ENCODE measurements at places on chromosomes 6 and 20.

DNA sequence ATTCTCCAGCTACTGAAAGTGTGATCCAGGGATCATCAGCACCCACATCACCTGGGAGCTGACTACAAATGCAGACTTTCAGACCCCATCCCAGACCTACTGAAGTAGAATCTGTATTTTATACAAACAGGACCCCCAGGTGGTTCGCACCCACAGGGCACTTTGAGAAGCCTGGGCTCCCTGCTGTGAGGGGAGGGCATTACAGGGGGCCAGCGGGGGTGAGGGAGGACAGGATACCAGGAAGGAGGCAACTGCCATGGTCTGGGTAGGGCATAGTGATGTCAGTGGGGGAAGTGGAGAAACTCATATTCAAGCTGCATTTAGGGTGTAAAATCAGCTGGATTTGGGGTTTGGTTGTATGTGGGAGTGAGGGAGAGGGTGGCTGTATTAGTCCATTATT is 2.0 kb upstream of the ADA start:
- DNase-seq, result no peak

DNA sequence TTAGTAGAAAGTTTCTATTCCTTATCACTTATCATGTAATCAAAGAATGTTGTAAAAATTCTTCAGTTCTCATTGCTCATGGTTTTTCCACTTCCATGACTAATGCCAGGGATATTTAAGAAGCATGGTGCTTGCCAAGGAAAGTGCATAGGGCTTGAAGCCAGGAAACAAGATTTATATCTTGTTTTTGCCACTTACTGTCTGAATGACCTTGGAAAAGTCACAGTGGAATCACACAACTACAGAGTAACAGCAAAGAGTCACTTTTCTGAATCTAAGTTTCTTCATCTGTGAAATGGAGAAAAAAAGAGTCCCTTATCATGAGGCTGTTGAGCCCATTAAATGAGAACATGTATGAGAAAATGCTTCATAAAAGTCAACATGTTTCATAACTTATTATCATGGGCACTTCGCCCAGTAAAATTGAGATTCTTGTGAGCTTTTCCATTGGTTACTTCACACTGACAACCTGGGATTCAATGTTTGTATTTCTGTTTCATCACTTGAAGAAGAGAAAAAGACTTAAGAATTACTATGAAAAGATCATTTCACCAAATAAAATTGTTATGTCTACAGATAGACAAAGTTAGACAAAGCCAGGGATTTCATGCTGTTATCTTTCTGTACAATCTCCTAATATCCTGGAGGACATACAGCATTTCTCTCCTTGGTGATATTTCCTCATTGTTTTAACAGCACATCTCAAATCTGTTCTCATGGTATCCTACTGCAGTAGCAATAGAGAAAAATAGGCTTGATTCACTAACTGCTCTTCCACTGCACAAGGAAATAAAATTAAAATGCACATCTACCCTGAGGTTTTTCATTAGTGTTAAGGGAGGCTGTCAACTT is 7.6 kb upstream of the BMP5 start:
- no peak for DNase-seq

GRCh38 chr20:6703656-6704055 is 63.8 kb upstream of the BMP2 start:
- no peak for DNase-seq

GRCh38 chr6:76633259-76633658 is 560.8 kb upstream of the IMPG1 start:
- no peak for DNase-seq

DNA sequence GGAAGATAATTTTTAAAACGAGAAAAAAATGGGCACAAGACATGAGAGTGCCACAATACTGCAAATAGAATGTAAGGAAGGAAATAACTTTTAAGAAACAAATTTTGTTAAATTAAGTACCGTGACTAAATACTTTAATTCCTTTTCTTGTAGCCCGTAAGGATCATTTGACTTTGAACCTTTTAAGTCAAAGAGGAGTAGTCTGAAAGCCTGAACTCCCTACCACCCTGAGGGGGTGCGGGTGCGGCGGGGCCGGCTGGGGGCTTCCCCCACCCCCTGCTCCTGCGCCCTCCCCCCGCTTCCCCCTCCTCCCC is 231 bp upstream of the PHACTR2 start:
- no peak for DNase-seq

DNA sequence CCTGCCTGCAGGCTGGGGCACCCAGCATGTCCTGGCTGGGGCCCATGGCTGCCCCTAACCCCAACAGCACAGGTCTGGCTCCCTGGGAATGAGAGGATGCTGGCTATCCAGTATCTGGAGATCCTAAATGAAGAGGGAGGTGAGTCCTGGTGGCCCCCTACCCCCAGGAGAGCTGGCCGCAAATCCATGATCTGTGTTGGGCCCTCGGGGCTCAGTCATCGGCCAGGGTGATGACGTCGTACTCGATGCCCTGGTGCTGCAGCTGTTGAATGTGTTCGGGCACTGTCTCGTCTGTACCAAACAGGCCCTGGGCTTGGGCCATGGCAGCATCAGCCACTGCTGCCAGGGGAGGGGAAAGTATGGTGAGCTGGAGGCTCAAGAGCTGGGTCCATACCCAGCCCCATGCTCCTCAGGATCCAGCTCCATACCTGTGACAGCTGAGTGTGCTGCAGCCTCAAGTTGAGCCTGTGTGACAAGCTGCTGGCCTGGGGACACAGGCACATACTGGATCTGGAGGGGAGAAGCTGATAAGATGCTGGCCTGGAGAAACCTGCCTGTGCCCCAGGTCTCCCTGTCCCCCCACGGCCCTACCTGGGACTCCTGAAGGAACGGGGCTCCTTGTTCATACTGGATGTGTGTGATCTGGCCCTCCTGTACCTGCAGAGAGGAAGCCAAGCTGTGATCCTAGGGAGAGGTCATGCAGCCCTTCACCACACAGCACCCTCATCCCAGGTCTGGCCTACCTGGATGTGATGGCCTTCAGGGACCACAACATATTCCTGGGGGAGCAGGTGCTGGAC is 14.5 kb downstream of the PCIF1 start:
- DNase-seq, result no peak

- DNase-seq, result no peak
These were observed 841.4 kb upstream of the MAP3K7 start for GRCh38 chr6:91428296-91428695.

DNA sequence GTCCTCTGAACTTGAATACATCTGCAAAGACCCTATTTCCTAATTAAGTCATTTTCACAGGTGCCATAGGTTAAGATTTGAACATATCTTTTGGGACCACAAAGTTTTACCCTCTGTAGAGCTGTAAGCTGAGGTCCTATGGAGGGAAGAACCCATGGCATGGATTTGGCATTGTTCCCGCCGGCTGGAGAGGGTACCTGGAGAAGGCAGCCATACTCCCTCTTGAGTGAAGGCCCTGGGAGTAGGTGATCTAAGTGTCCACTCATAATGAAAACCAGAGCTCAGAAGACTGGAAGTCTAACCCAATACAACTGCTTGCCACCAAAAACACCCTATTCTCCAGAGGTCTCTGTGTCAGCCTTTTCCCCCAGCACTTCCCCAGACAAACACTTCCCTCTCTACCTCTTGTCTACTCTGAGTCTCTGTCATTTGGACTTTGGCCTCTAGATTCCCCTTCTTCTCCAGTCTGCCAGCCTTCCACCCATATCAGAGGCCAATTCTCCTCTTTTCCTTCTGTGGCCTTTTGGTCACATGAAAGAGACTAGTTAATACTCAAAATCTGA is 363.9 kb downstream of the MAFB start:
- DNase-seq, result no peak

GRCh38 chr20:5309971-5310370 is 6.8 kb downstream of the PROKR2 start:
- no peak for DNase-seq

- DNase-seq, result no peak
These were observed 242.6 kb downstream of the SMOC2 start for GRCh38 chr6:168683621-168684020.

DNA sequence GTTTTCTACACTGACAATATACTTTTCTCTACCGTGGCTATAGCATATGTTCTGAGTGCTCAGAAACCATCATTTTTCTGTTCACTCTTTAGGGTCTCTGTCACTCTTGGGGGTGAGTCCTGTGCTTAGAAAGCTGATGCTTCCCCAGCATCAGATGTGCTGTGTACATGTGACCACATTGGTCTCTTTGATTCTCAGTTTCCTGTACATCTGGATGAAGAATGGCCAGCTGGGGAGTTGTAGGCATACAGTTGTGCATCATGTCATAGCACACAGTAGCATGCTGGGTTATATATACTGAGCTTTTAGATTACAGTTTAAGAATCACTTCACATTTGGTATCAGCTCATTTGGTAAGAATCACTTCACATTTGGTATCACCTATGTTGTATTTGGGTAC is 238.6 kb upstream of the PREP start:
- DNase-seq, result no peak

DNA sequence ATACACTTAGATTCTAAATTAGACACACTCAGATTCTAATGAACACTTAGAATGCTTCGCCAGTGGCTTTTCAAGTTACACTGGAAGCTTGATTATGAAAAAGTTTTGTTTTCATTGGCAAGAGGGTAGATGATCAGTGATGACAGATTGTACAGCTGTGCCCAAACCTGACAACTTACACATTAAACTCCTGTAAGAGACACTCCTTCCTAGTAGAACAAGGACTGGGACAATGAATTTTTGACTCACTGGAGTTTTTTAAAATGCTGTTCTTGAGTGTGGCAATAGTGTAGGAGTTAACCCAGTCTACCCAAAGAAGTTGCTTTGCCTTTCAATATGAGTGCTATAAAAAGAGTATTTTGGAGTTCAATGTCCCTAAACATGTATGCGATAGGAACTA is 140.8 kb downstream of the SLC16A10 start:
- DNase-seq, result peak; percentile 8

Measured in MV-4-11 (cell line).